Karpas-422 (cell line): ENCODE measurements at places on chromosomes 16 and 17. TPM values are rescaled to one million over a fixed set of nuclear protein-coding genes. Genes with fewer than 3 reads are reported as not detected.
A peak's percentile ranks its signal among the peaks of the same experiment; 100 is the strongest.

The TEPSIN gene
- 14.5 and 36.6 TPM in 2 replicates for total RNA-seq

The CDRT4 gene
- 11.7 and 13.6 TPM in 2 replicates for total RNA-seq

The ODAD4 gene
- 0.67 and 1.0 TPM in 2 replicates for total RNA-seq

- no peak overlapping the region for H3K27ac ChIP-seq
- no peak overlapping the region for H3K4me3 ChIP-seq
- no peaks in the 10 kb centered on the region for H3K27me3 ChIP-seq
- no peak for DNase-seq
Observed at GRCh38 chr16:55017321-55017720, 86.7 kb downstream of the IRX5 start.

- no peak overlapping the region for H3K4me3 ChIP-seq
- DNase-seq = peak; percentile 82
- H3K27ac ChIP-seq = no peak overlapping the region
- H3K36me3 ChIP-seq = no peaks in the 10 kb centered on the region
- no peaks in the 10 kb centered on the region for H3K4me1 ChIP-seq
- no peaks in the 10 kb centered on the region for H3K27me3 ChIP-seq
Observed at GRCh38 chr16:64983963-64984362, 137.9 kb downstream of the CDH11 start.

DNA sequence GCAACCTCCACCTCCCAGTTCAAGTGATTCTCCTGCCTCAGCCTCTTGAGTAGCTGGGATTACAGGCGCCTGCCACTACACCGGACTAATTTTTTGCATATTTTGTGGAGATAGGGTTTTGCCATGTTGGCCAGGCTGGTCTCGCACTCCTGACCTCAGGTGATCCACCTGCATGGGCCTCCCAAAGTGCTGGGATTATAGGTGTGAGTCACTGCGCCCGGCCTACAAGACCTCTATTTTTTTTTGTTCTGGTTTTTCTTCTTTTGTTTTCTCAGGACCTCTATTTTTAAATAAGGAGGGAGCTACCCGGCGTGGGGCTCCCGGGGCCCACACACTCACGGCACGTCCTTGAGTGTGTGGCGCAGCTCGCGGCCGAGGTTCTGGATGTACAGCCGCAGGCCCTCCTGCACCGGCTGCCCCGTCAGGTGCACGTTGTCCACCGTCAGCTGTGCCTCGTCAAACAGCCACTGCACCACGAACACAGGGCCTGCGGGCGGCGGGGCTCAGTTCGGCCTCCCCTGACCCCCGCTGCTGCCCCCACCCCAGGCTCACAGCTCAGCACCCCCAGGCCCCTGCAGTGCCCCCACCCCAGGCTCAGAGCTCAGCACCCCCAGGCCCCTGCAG, 5.8 kb downstream of the NOTUM start:
- no peak for DNase-seq
- H3K27me3 ChIP-seq = no peaks in the 10 kb centered on the region
- H3K36me3 ChIP-seq = no peaks in the 10 kb centered on the region
- H3K27ac ChIP-seq = no peak overlapping the region

DNA sequence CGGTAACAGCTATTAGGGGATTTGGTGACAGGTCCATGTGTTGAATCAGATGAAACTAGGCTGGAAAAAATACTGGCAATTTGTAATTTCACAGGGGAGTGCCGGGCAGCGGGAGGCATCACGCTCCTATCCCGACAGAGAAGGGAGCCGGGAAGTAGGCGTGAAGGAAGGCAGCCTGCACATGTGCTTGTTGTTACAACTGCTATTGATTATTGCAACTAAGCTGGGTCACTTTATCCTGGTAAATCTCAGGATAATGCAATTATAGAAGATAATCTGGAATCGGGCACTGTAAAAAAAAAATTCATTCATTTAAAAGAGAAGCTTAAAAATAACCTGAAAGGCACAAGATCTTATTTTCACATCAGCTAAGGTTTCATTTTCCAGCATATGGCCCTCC, 180.6 kb downstream of the FOXL1 start:
- no peaks in the 10 kb centered on the region for H3K36me3 ChIP-seq
- no peaks in the 10 kb centered on the region for H3K27me3 ChIP-seq
- DNase-seq = no peak
- no peaks in the 10 kb centered on the region for H3K4me1 ChIP-seq

DNA sequence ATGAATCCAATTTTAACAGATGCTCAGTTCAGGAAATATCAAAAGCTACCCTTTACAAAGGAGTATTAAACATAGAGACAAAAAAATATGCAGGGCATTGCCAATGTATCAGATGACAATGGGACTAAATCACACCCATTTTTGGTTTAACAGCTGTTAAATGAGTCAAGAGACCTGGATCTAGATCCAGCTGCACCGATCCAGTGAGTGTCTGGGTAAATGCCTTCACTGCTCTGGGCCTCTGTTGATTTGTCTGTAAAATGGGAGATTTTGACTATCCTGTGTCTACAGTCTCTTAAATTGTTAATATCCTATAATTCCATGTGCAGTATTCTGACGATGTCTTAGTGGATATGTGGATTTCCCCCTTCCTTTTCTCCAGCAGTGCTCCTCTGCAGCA, 16.4 kb downstream of the KRT23 start:
- no peak overlapping the region for H3K27ac ChIP-seq
- H3K4me1 ChIP-seq = no peaks in the 10 kb centered on the region
- H3K27me3 ChIP-seq = no peaks in the 10 kb centered on the region

GRCh38 chr16:3992297-3993051, 112.0 kb upstream of the CREBBP start:
- H3K36me3 ChIP-seq = no peaks in the 10 kb centered on the region
- no peaks in the 10 kb centered on the region for H3K27me3 ChIP-seq
- H3K4me1 ChIP-seq = no peaks in the 10 kb centered on the region
- H3K4me3 ChIP-seq = no peak overlapping the region
- DNase-seq = no peak

DNA sequence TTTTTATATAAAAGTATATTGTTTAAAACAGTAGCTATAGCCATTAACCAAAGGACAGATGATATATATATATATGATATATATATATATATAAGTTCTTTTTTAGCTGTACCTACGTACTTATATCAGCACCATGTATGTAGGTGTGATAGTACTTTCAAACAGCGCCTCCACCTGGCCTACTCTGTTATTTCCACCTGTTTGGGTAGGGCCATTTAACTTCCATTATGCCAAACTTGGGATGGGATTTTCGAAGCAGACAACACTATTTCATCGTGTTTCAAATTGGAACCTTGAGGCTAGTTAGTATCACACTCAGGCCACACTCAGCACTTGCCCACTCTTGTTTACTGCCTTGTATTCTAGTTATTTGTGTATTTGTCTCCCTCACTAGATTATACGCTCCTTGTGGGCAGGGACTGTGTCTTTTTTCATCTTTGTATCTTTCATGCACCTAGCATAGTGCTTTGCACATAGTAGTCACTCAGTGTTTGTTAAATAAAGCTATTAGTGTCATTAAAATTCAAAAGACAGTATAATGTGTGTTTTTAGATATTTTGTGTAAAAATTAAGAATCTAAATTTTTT, 11.8 kb upstream of the CLTC start:
- no peak overlapping the region for H3K27ac ChIP-seq
- DNase-seq = peak; percentile 71
- peaks cover 54% of the 10 kb centered on the region for H3K36me3 ChIP-seq
- no peaks in the 10 kb centered on the region for H3K27me3 ChIP-seq
- H3K4me1 ChIP-seq = no peaks in the 10 kb centered on the region
- H3K4me3 ChIP-seq = no peak overlapping the region

DNA sequence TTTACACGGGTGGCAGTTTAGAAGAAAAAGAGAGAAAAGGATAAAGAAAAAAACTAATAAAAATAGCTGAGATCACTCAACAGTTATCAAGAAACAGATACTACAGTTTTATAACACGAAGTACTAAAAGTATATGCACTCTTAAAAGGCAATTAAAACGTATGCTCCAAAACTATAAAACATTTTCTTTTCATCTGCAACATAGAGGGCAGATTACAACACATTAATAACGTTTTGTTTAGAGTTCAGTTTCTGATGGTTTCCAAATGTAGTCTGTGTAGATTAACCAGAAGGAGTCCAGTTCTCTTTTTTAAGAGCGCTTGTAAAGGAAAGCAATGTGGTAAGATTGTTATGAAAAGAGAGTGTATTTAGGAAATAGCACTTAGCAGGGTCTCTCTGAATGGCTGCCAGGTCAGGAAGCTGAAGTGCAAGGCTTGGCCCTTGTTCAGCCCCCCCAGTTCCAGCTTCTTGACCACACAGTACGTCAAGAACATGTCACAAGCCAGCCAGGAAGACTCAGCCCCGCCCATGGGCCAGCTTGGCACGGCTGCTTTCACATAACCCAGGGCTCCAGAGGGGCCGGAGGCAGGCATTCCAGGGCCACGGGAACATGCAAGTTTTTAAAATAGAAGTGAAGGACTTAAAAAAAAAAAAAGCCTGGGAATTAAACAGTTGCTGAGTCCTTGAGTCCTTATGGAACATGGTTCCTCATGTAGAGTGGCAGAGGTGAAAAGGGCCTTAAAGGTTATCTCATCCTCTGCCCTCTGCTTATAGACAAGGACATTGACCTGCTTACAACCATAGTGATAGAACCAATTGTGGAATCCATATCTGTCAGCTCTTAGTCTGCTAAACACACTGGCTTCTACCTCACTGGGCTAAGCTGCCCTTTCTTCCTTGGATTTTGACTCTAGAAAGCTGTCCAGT, 147.4 kb upstream of the TBX2 start:
- no peak overlapping the region for H3K4me3 ChIP-seq
- no peaks in the 10 kb centered on the region for H3K27me3 ChIP-seq

DNA sequence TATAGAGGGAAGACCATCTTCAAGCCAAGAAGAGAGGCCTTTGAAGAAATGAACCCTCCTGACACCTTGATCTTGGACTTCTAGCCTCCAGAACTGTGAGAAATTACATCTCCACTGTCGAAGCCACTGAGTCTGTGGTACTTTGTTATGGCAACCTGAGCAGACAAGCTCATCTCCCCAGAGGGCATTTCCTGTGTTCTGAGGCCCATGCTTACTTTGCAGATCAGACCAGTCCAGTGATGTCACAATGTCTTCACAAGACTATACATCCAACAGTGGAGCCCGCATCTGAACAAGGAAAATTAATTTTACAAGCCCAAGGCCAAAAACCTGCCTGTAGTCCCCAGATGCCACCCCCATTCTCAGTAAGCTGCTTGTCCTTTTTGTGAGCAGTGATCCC, 14.8 kb upstream of the C17orf113 start:
- no peak overlapping the region for H3K4me3 ChIP-seq
- H3K27me3 ChIP-seq = no peaks in the 10 kb centered on the region
- H3K36me3 ChIP-seq = no peaks in the 10 kb centered on the region
- peaks cover 8% of the 10 kb centered on the region for H3K4me1 ChIP-seq
- no peak overlapping the region for H3K27ac ChIP-seq
- no peak for DNase-seq

DNA sequence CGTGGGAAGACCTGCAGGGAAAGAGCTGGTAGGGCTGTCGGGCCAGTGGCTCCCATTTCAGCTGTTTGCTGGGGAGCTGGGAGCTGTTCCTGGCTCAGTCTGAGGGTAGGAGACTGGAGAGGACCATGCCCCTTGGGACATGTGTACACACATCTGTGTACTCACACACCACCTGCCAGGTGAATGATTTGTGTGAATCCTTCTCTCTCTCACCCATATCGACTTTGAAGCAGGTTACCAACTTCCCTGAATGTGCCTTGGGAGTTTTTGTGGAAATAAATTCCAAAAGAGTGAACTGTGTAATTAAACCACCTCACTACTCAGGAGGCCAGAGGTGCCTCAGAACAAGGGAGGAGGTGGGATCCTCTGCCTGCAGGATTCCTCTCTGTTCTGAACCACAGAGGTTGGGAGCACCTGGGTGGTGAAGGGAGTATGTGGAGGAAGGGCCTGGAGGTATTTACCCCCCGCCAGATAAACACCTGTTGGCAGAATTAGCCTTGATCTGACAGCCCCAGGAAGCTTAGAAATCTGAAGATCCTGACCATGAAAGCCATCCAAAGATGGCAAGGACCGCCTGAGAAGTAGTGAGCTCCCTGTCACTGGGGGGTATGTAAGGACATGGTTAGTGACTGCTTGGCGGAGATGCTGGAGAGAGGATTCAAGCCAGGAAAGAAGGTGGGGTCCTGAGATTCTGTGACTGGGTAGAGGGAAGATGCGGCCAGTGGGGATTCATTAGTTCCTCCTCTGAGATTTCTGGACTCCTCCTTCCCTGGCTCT, 3.3 kb downstream of the ABCC3 start:
- no peak for DNase-seq
- no peak overlapping the region for H3K4me3 ChIP-seq
- no peak overlapping the region for H3K27ac ChIP-seq
- no peaks in the 10 kb centered on the region for H3K27me3 ChIP-seq

DNA sequence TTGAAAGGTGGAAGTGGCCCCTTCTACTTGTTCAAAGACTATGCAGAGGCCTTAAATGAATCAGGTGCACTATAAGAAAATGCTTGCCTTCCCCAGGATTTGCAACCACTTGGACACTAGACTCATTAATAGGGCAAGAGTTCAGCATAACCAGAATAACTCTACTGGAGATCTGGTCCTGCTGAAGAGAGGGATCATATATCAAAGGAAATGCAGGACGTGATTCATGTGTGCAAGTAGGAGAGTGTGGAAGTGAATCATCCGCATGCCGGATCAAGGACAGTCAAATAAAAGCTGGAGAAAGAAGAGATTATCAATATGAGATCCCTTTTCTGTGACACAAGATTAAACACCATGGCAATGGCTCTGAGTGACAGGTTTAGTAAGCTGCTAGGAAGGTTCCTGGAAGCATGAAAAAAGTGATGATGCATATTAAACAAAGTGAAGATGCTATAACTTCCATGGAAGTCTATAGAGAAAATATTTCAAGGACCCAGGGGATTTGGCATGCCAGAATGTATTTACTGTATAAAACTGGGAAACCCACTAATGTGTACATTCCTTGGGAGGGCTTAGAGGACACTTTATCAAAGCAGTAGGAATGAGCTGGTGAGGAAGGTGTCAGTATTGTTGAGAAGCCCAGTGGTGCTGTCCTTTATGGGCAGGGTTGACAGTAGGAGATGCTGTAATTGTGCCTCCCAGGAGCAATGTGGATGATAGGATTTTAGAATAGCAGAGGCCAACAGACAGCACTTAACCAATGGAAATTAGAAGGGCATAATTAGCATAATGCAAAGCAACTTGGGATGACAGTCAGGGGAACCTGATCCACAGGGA, 133.1 kb downstream of the ABCA8 start:
- no peak overlapping the region for H3K27ac ChIP-seq
- DNase-seq = no peak
- no peak overlapping the region for H3K4me3 ChIP-seq
- no peaks in the 10 kb centered on the region for H3K36me3 ChIP-seq

DNA sequence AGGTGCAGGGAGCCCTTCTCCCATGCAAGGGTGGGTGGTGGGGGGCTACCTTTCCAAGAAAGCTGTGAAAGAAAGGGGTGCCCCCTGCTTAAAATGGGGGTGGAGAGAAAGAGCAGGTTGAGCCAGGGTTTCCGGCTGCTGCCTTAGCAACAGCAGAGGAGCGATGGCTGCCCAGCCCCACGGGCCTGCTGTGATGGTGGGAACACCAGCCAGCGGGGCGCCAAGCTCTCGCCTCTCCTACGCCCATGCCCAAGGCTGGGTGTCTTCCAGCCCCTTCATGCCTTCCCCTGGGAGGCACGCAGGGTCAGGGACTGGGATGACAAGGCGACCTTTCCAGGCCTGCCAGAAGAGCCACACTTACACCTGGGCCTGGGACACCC, 3.0 kb downstream of the FMNL1 start:
- H3K27me3 ChIP-seq = no peaks in the 10 kb centered on the region
- peaks cover 30% of the 10 kb centered on the region for H3K4me1 ChIP-seq
- H3K4me3 ChIP-seq = no peak overlapping the region
- DNase-seq = no peak
